ENCODE measurements at places on chromosomes 11 and 22. TPM values are rescaled to one million over a fixed set of nuclear protein-coding genes. Genes with fewer than 3 reads are reported as not detected.
A peak's percentile ranks its signal among the peaks of the same experiment; 100 is the strongest.

DNA sequence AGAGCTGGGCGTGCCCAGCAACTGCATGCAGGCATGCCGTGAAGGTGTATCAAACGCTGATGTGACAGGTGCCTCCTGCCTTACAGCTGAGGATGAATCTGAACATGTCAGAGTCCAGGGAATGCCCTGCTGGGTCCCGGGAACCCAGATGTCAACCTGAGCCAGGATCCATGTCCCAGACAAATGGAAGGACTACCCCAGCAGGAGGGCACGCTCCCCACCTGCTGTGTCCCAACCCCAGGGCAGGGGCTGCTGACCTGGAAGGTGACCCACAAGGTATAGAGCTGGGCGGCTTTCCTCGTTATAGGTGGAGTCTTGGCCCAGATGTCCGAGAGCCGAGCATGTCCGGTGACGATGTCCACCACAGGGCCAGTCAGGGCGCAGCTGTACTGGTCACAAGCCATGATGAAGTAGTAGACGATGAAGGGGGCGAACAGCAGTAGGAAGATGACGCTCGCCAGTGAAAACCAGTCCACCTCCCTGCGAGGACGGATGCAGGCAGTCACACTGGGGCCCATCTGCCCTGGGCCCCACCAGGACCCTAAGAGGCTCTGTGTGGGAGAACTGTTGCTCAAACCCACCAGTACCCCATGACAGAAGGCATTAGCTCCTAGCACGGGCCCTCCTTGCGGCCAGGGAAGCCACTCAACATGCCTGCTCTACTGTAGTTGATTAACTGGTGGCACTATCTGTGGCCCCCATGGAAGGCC lies 4.3 kb downstream of the DHCR7 start:
- no peak for DNase-seq

Gene MMP12
- not detected for polyA plus RNA-seq

Gene PKDREJ
- 0.15 TPM for polyA plus RNA-seq

GRCh38 chr11:22671751-22672150 lies 5.3 kb downstream of the GAS2 start:
- no peak for DNase-seq

Gene KRTAP5-9
- polyA plus RNA-seq = not detected

Gene BEST1
- polyA plus RNA-seq = 0.62 TPM

DNA sequence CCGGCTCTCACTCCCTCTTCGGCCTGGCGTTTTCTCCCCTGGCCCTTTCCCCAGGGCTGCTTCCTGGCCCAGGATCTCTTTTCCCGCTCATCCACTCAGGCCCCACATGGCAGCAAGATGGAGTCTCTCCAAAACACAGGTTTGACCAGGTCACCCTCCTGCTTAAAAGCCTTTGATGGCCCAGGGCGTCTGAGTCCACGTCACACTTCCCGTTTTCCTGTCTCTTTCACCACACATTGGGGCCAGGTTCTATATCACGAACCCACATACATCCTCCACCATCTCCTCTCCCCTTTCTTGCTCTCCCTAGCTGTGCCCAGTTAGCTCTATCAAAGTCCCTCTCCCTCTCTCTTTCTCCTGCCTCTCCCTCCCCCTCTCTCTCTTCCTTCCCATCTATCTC lies 7.8 kb upstream of the LRRC32 start:
- DNase-seq = no peak

Gene OR2AG2
- not detected for polyA plus RNA-seq

DNA sequence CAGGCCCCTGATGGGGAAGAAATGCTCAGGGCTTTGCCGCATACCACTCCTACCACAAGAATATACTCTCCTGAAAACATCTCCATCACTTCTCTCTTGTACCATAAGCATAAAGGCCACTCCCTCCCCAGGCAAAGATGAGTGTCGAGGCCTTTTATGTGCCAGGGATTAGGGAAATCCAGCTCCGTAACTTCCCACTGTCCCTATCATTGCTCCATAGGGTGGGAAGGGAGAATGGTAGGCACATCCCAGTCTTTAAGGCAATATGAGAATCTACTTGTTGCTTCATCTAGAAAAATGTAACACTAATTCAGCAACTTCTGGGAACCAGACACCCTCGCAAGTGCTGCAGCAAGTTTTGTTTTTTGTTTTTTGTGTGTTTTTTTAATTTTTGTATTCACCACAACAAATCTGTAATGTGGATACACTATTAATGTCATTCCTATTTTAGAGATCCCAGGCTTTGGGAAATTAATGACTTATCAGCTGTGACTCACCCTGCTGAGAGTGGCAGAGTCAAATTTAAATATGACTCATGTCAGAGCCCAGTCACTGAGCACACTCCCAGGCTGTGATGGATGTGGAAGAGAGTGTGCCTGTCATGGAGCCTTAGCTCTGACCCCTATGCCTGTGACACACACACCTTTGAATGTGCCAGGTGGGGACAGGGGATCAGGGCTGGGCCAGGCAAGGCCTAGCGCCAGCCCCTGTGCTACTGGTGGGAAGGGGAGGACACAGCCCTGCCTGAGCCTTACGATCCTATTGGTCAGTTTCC lies 23.4 kb downstream of the PANX1 start:
- peak; percentile 80 for DNase-seq

Gene SLC22A12
- polyA plus RNA-seq = 85.9 TPM

- DNase-seq = no peak
These were observed 79.1 kb downstream of the MSANTD4 start for GRCh38 chr11:105942921-105943320.

GRCh38 chr11:1655168-1656060 lies 25.8 kb downstream of the KRTAP5-5 start:
- DNase-seq = no peak

DNA sequence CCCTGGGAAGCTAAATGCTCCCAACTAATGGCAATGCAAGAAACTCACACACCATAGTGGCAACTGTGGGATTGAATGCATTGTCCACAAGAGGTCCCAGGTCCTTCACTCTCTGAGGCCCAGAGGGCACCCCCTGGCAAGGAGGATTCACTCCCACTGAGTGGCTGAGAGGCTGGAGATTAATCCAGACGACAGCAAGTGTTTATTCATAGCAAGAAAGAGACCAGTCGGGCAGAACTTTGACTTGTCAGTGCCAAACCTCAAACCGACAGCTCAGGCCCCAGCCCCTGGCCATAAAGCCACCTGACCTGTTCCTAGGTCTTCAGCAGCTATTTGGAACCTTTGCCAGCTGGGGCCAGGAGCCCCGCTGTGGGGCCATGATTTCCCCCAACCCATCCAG lies 54.5 kb upstream of the MPEG1 start:
- no peak for DNase-seq

DNA sequence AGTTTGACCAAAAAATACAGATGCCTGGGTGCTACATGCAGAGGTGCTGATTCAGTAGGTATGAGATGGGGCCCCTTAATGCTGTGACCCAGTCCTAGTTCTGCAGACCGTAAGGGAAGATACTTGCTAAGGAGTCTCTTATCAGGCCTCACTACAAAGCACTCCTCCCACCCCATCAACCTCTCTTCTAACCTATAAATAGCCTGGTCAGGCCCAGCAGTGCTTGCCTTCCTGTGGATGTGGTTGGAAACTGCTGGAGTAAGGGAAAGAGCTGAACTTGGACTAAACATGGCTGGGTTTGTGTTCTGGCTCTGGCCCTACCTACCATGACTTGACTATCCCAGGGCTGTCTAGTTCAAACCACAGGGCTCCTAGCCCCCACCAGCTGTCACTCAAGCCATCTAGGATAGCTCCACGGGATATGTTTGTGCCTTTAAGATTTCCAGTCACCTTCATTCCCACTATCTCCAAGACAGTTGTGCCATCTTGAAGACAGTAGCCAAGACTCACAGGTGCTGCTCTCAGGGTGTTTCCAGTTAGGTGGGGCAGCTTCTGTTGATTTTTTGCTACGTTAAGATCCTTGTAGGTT lies 9.5 kb upstream of the DKK3 start:
- no peak for DNase-seq

GRCh38 chr22:17119481-17120202 lies 1.5 kb downstream of the TMEM121B start:
- DNase-seq = no peak

Gene MMP11
- polyA plus RNA-seq = 2.7 TPM

GRCh38 chr11:19789835-19790710 lies 77.4 kb downstream of the NAV2 start:
- no peak for DNase-seq

Gene TESMIN
- polyA plus RNA-seq = 3.8 TPM

GRCh38 chr22:50169774-50170341 lies 673 bp upstream of the PANX2 start:
- DNase-seq = no peak

Gene GGTLC3
- polyA plus RNA-seq = 2.0 TPM

Gene CCDC73
- polyA plus RNA-seq = 0.47 TPM

Gene TSPAN4
- polyA plus RNA-seq = 81.2 TPM

Gene DSCAML1
- 0.95 TPM for polyA plus RNA-seq

DNA sequence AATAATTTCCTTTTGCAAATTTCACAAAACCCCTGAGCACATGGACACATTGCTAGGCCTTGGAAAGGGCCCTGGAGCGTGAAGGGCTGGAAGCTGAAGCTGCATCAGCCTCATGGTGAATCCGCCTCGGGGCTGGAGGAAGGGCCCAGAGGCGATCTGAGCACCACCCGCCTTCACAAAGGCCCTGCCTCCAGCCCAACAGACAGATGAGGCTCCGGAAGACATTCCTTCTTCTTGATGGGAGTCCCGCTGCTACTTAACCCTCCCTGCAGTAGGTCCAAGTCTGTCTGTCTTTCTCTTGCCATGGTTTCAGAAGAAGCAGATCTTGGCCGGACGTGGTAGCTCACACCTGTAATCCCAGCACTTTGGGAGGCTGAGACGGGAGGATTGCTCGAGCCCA lies 16.5 kb downstream of the ARRB1 start:
- DNase-seq = no peak

DNA sequence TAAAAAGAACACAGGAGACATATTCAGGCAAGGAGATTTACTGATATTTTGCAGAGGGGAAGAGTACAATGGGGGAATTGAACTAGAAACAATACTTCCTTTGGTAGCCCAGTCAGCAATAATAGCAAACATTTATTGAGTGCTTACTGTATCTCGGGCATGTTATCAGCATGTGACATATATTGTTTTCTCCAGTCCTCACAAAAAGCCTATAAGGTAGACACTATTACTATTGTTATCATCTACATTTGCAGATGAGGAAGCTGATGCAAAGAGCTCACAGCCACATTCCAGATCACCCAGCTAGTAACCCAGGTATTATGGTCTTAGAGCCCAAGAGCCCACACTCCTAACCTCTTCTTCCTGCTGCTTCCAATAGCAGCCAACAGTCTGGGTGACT lies 27.9 kb downstream of the NAV2 start:
- DNase-seq = no peak

GRCh38 chr11:134785059-134785458 lies 373.0 kb upstream of the B3GAT1 start:
- no peak for DNase-seq

DNA sequence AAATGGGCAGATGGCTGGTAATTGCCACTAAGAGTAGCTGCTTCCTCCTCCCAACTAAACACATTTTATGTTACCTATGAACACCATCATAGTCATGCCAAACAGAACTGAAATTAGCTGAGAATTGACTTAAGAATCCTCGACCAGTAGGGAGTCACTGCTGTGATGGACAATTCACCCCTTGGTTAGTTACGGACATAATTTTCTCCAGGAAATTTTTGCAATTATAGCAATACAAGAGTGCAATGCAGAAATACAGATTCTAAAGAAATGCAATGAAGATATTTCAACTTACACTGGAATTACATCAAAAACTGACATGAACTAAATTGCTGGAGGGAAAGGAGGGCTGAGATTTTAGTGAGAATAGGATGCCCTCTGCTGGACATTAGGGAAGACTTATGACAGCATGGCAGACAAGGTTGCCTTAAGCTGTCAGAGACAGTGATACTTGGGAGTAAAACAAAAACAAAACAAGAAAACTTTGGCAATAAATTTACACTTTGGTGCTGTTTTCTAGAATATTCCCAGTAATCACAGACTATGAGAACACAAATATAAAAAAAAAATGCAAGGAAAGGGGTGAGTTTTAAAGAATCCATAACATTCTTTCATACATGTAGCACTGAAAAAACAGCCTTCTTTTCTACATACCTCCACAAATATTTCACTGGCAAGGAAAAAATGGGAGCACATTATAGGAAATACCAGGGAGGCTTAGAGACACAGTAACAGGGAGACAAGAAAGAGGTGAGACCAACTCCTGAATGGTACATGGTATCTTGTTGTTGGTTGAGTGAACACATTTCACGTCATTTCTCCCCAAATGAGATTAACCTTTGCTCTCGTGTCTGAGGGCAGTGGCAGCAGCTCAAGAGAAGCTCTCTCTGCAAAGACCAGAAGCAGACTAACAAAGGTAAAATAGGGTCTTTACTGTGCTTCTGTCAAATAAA lies 11.2 kb upstream of the PPP2R1B start:
- DNase-seq = peak; percentile 84

Gene MLC1
- not detected for polyA plus RNA-seq

DNA sequence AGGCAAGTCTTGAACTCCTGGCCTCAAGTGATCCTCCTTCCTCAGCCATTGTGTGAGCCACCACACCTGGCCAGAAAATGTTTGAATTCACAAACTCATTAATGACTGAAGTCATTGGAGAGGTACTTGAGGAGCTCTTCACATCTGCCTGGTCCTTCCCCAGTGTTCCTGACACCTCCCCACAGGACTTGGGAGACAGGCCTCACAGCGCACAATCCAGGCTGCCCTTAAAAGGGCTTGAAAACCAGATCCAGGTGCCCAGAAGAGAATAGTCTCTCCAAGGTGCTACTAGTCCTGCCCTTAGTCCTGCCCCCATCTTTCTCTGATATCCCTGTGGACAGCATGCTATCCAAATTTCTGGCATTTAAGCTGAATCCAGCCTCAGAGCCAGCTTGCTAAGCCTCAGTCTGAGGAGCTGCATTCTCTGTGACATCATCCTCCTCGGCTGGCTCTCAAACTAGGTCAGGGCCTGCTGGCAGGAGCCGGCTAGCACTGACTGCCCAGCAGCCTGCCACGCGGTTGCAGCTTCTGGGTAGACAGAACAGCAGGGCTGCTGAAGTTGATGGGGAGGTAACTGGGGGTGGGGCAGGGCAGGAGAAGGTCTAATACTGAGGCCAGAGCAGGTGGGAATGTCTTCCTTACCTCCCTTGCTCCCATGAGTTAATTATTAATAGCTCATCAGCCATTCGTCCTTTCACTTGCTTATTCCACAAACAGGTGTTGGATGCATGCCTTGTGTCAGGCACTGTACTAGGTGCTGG lies 35.3 kb upstream of the NECTIN1 start:
- DNase-seq = peak; percentile 89

DNA sequence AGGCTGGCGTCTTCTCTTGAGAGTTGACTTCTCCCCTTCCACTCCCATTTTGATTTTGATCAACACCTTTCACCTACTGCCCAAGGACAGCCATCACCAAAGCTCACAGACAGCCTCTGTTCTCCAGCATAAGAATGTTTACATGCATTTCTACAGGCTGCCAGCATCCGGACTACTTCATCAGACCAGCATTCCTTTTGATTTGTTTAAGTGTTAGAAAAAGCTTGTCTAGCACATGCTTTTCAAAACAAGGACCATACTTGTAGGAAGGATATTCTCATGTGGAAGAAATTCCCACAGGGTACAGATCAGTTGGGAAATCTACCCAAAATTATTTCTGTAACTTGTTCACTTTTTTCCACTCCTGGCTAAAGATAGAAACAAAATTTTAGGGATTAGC lies 6.2 kb upstream of the KCNA4 start:
- no peak for DNase-seq
